Left ventricle myocardium inferior (tissue), 1 donor: ENCODE measurements at places on chromosomes 11 and 22.

GRCh38 chr11:31484497-31484896 is 24.9 kb downstream of the IMMP1L start:
- no peak for DNase-seq

DNA sequence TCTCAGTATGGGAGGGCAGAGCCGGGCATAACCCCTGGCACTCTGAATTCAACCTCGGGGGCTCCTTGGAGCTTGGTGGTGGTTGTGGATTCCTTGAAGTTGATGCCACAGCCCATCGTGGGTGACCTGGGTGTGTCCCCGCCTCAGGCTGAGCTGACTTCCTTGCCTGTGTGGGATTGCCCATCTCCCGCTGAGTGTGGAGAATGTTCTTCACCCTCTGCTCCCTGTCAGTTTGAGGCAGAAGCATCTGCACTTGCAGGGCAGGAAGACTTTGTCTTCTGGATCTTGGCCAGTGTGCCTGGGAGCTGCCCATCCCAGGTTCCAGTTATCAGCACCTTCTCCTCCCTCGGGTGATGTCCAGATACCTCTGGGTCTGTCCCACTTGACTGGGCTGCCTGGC is 25.3 kb downstream of the CD82 start:
- DNase-seq: no peak

GRCh38 chr11:23202611-23203010 is 342.3 kb upstream of the CCDC179 start:
- DNase-seq: no peak

DNA sequence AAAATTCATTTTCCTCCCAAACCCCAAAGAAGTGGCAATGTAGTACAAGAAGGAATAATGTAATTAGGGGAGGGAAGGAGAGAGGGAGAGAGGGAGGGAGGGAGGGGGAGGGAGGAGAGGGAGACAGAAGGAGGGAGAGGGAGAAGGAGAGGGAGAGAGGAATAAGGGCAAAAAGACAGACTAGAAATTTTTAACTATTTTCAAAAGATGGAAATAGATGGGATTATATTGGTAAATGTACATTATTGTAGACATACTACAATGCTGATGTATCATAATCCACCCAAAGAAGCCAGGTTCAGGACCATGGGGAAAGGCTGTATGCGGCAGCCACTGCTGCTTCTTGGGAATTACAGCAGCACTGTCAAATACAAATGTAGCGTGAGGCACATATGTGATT is 74.3 kb downstream of the GAB2 start:
- no peak for DNase-seq

GRCh38 chr11:44149651-44150050 is 54.2 kb downstream of the EXT2 start:
- DNase-seq: no peak

DNA sequence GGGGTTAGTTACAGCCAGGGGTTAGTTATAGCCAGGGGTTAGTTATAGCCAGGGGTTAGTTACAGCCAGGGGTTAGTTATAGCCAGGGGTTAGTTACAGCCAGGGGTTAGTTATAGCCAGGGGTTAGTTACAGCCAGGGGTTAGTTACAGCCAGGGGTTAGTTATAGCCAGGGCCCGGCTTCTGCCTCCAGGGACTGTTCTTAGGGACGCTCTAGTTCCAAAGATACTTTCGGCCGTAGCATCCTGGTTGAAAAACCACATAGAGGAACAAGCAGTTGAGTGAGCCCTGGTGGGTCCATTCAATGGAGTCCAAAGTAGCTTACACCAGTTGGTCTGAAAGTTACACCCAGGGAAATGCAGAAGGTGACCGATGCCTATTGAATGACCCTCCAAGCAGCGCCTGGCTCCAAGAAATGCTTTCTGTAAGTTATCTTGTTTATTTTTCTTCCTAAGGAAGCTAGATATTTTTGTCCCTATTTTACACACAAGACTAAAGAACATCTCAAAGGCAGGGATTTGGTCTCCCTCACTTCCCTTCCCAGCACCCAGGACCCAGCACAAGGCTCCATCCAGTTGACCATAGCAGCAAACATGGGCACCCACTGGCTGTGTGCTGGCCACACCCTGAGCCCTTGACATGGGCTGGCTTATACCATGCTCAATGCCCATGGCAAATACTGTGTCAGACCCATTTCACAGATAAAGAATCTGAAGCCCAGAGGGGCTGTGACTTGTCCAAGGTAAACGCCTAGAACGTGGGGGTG is 49.7 kb upstream of the SHISAL1 start:
- no peak for DNase-seq

DNA sequence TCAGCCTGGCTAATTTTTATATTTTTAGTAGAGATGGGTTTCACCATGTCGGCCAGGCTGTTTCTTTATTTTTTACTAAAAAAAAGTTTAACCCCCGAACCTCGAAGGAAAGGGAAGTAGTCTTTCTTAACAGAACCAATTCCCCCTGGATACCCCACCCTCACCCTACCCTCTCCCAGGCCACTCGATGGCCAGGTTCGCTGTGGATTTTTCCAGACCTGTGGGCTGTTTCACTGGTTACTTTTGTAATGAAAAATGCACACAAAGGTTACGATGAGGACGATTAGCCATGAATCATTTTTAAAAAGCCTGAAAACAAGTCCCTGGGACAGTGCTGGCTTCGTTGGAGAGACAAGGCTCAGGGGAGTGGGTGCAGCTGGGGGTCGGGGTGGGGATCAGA is 2.5 kb downstream of the TSPO start:
- DNase-seq: no peak

DNA sequence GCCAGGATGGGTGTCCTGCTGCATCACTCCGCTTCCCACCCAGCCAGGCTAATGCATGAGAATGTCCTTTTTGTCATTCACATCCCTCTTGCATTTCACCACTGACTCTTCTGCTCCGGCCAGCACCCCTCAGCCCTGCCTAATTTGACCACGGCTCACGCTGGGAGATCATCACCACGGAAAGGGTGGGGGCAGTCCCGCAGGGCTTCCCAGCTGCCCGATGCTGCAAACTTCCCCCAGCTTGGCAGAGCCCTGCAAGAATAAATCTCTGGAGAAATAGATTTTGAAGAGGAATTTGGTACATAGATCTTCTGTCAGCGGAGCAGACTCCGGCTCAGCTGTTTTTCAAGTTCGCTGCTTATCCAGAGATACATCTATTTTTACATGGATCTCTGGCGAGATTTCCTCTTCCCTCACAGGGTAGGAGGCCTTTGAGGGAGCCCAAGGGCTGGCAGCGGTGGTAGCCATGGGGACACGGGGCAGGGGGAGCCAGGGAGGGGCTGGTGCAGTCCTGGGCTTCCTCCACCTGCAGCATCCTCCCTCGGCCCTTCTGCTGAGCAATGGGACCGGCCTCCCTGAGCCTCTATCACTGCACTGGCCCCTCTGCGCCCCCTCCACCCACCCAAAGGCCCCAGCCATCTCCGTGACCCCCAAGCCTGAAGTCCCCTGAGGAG is 62.6 kb downstream of the BUD13 start:
- DNase-seq: no peak

- no peak for DNase-seq
These were observed 70.8 kb downstream of the KCNJ1 start for GRCh38 chr11:128796270-128796669.

- peak; percentile 68 for DNase-seq
These were observed 25.6 kb upstream of the TH start for GRCh38 chr11:2196970-2197770.

- no peak for DNase-seq
These were observed 6.6 kb upstream of the CDC42BPG start for GRCh38 chr11:64850979-64851567.

- no peak for DNase-seq
These were observed 33.7 kb upstream of the B3GAT1 start for GRCh38 chr11:134445601-134446325.

GRCh38 chr22:35544827-35545226 is 4.2 kb downstream of the RASD2 start:
- DNase-seq: no peak

GRCh38 chr22:26161746-26162145 is 7.5 kb upstream of the SEZ6L start:
- DNase-seq: no peak

- no peak for DNase-seq
These were observed 113.5 kb downstream of the SLC1A2 start for GRCh38 chr11:35305670-35306382.
